ENCODE measurements at places on chromosomes 5 and 9. TPM values are rescaled to one million over a fixed set of nuclear protein-coding genes. Genes with fewer than 3 reads are reported as not detected.

GRCh38 chr9:128405780-128406171 lies 14.9 kb upstream of the CERCAM start:
- DNase-seq = no peak

DNA sequence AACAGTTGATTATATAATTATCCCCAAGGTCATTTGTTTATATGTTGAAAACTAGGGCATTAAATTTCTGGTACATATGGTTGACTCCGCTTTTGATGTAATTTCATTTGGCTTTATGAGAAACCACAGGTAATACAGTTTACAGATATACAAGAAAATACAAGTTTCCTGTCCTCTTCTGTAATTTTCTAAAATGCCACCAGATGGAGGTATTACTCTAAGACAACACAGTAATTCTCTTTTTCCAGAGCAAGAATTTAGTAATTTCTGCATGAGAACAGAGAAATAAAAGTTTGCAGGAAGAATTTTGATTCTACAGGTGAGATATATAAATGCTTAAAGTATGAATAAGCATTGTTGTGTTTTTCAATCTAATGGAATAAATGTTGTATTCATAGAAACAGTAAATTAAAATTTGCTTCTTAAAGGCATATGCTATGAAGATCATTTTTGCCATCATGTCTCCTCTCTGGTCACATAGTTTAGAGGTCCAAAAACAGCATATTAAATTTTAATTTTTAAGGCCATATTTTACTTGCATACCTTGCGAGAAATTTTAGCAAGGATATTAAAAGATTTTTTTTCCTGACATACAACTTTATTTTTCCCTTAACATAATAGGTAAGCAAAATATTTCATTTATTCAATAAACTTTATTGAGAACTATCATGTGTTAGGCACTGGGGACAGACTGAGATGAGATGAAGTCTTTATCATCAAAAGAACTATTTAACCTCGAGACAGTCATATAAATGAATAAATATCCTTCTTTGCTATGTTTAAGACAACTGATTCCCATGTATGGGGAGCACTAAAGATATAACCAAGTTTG lies 22.7 kb downstream of the CHD1 start:
- no peak for DNase-seq

- no peak for DNase-seq
Measured at GRCh38 chr5:96408841-96409538, 24.1 kb downstream of the PCSK1 start.

DNA sequence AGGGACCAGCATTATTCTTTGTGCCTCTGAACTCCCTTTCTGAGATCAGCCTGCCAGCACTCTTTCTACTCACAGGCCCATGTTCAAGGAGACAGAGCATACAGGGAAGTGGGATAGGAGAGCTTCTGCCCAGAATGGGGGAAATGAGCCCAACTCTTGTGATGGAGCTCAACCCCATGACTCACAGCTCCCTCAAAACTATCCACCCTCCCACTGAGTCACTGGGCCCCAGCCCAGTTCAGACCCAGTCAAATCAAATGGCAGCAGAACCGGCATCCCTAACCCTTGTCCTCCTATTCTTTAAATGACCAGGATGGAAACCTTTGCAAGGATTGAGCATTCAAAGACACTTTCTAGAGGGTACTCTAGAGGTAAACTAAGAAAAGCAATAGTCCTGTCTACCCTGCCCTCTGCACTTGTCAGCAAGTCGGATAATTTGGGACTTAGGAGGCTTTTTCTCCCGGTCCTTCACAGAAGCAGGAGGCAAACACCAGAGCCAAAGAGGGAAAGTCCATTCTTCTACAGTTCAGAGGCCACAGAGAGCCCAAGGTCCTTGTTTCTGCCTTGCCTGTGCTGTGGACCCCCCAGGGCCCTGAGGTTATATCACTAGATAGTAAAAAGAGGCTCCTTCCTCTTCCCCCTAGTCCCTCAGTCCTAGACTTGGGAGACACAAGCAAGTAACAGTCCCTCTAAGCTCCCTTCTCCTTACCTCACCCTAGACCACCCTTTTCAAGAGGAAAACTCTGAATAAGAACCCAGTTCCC lies 3.2 kb downstream of the ATOSB start:
- DNase-seq = no peak

- DNase-seq = no peak
Measured at GRCh38 chr5:142479854-142480519, 155.2 kb upstream of the SPRY4 start.

DNA sequence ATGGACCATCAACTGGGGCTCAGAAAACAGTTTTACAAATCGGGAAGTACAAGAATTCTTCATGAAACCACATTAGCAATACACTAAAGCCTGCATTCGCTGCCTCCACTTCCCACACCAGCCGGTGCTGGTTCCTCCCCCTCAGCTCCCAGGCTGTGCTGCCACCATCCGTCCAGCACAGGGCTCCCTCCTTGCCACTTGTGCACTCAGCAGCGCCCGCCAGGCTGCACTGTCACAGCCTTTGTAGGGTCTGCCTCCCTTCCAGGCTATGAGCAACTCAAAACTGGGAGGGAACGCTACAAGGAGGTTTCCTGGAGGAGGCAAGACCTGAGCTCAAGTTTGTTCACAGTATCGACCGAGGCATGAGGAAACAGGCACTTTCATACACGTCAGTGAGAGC lies 7.7 kb downstream of the MAPK9 start:
- DNase-seq = no peak

DNA sequence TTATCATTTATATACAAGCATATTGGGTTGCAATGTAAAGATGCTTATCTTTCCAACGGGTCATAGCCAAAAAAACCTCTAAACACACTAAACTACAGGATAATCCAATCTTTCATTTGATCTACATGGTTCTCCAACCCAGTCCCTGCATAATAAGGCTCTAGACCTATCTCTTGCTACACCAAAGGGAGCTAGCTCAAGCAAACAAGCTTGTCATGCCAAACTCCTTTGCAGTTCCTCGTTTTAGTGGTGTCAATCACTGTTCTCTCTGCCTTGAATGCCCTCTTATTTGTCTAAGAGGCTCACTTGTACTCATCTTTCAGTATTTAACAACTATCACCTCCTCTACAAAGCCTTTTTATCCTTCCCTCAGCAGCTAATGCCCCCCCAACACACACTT lies 5.6 kb downstream of the HOMER1 start:
- DNase-seq = no peak

DNA sequence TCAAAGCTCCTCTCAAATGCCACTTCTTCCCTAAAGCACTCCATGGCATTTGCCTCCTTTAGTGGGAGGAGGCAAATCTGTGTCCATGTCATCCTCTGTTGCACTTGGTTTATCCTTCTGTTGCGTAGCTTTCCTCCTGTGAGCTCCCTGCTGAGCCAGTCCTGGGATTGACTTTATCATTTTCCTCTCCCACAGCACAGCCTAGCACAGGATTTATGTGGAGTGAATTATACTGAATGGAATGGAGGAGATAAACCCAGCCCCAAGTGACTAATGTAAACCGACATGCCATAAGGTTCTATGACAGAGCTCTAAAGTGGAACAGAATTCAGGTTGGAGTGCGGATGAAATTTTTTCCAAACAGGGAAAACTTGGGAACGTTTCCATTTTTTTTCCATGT lies 26.4 kb upstream of the TOMM5 start:
- no peak for DNase-seq

GRCh38 chr5:180366326-180366725 lies 13.2 kb upstream of the GFPT2 start:
- DNase-seq = no peak

DNA sequence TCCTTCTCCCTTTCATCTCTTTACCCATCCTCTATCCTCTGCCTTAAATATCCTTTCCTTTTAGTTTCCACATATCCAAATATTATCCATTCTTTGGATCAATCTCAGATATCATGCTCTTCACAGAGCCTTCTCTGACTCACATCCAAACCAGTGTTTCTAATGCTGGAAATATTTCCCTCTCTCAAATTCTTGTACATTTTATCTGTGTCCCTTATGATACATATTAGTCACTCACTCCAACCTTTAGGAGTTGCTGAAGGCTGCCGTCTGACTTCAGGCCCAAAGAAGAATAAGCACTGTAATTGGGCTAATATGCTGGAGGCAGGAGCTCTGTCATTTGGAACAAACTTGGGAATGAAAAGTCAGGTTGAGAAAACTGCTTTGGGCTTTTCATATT lies 156.4 kb upstream of the RUSC2 start:
- DNase-seq = no peak

GRCh38 chr9:124292696-124293593 lies 35.2 kb downstream of the NEK6 start:
- no peak for DNase-seq

- no peak for DNase-seq
Measured at GRCh38 chr5:60223342-60223741, 329.8 kb upstream of the PDE4D start.

GRCh38 chr5:178547753-178548415 lies 42.3 kb downstream of the COL23A1 start:
- DNase-seq = no peak

GRCh38 chr5:141934099-141934844 lies 10.6 kb downstream of the DELE1 start:
- no peak for DNase-seq

- no peak for DNase-seq
Measured at GRCh38 chr9:109599131-109599530, 101.0 kb upstream of the PTPN3 start.

- DNase-seq = no peak
Measured at GRCh38 chr5:159456722-159457465, 126.6 kb upstream of the IL12B start.

- DNase-seq = no peak
Measured at GRCh38 chr9:95502248-95502647, 14.5 kb downstream of the PTCH1 start.

The DNAJC21 gene
- polyA plus RNA-seq = 89.6 TPM

The SPATA31A6 gene
- not detected for polyA plus RNA-seq

The SKP2 gene
- polyA plus RNA-seq = 45.0 TPM

The OR13C4 gene
- not detected for polyA plus RNA-seq

The GRIN1 gene
- polyA plus RNA-seq = not detected

The ADAMTS6 gene
- 2.8 TPM for polyA plus RNA-seq

The THBS4 gene
- 10.5 TPM for polyA plus RNA-seq

The HRH2 gene
- polyA plus RNA-seq = 0.89 TPM

The PCDHGC4 gene
- polyA plus RNA-seq = 2.8 TPM

The VCAN gene
- 331 TPM for polyA plus RNA-seq

The IL9 gene
- polyA plus RNA-seq = not detected

The COL23A1 gene
- 5.8 TPM for polyA plus RNA-seq

The GLRA1 gene
- not detected for polyA plus RNA-seq

Data from left renal pelvis (tissue), 4 donors.